Breast epithelium (tissue), 4 donors: ENCODE measurements at places on chromosomes 1 and 21.

DNA sequence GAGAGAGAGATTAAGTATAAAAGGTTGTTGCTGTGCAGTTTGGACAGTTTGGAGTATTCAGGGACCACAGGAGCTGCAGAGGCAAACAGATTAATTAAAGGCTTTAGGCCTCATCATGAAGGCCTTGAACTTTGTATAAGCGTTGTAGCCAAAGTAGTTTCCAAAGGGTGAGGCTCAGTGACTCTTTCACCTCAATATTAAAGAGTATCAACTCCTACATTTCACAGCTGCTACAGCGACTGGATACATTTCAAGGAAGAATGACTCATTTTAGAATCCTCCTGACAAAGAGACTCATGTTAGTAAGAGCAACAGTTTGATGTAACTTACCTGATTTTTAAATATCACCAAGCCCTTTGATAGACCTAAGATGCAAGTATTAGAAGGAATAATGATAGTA lies 355.5 kb downstream of the HLX start:
- no peaks in the 10 kb centered on the region for H3K27me3 ChIP-seq
- H3K4me1 ChIP-seq = no peaks in the 10 kb centered on the region
- no peak for DNase-seq

DNA sequence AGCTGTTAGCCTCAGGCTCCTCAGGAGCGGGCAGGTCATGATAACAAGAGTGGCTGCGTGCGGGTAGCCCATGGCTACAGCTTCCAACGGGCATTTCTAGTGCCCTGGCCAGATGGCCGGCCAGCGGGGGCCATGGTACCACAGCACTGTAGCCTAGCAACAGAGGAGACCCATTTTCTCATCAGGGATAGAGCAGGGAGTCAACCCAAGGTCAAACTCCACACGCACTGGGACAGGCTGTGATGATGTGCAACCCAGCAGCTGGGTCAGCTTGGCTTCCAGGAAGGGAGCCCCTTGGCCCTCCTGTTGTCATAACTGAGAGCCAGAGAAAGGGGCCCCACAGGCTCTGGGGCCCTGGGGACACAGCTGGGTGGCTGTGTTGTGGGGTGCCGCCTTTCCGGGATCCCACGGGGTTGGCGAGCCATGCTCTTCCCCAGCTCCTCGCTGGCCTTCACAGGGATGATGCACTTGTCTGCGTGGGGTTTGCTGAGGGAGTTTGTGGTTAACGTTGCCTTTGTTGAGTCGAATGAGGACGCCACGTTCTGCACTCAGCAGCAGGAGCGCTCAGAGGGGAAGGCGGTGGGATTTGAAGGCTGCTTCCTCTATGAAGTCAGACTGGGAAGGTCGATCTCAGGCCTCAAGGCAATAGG lies 46.3 kb downstream of the COL18A1 start:
- no peak overlapping the region for H3K4me3 ChIP-seq
- no peaks in the 10 kb centered on the region for H3K36me3 ChIP-seq
- no peaks in the 10 kb centered on the region for H3K27me3 ChIP-seq
- no peak for DNase-seq
- H3K4me1 ChIP-seq = peaks cover 11% of the 10 kb centered on the region
- H3K27ac ChIP-seq = peak overlapping the region; percentile 43

- peak; percentile 64 for DNase-seq
- peaks cover 5% of the 10 kb centered on the region for H3K4me1 ChIP-seq
- no peaks in the 10 kb centered on the region for H3K36me3 ChIP-seq
- H3K4me3 ChIP-seq = peak overlapping the region; percentile 63
- peak overlapping the region; percentile 89 for H3K27ac ChIP-seq
Observed at GRCh38 chr1:234970731-234971476, 157.7 kb downstream of the TOMM20 start.

DNA sequence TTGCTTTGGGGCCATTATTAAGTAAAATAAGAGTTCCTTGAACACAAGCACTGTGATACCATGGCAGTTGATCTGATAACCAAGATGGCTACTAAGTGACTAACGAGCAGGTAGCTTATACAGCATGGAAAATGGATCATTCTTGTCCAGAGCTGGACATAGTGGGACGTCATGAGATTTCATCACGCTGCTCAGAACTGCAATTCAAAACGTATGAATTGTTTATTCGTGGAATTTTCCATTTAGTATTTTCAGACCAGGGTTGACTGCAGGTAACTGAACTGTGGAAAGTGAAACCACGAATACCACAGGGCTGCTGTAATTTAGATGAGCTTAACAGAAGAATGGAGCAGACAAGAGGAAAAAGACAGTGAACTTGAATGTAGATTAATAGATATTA lies 38.9 kb downstream of the CCDC18 start:
- H3K36me3 ChIP-seq = no peaks in the 10 kb centered on the region
- no peak for DNase-seq
- no peaks in the 10 kb centered on the region for H3K27me3 ChIP-seq
- H3K4me1 ChIP-seq = no peaks in the 10 kb centered on the region
- no peak overlapping the region for H3K4me3 ChIP-seq

GRCh38 chr1:63877816-63878215 lies 104.0 kb downstream of the ROR1 start:
- no peaks in the 10 kb centered on the region for H3K27me3 ChIP-seq
- H3K36me3 ChIP-seq = no peaks in the 10 kb centered on the region
- no peak for DNase-seq
- no peak overlapping the region for H3K4me3 ChIP-seq
- no peaks in the 10 kb centered on the region for H3K4me1 ChIP-seq

GRCh38 chr1:12572522-12572921 lies 45.5 kb downstream of the DHRS3 start:
- no peaks in the 10 kb centered on the region for H3K36me3 ChIP-seq
- no peak for DNase-seq
- no peaks in the 10 kb centered on the region for H3K27me3 ChIP-seq
- H3K27ac ChIP-seq = no peak overlapping the region
- no peak overlapping the region for H3K4me3 ChIP-seq

DNA sequence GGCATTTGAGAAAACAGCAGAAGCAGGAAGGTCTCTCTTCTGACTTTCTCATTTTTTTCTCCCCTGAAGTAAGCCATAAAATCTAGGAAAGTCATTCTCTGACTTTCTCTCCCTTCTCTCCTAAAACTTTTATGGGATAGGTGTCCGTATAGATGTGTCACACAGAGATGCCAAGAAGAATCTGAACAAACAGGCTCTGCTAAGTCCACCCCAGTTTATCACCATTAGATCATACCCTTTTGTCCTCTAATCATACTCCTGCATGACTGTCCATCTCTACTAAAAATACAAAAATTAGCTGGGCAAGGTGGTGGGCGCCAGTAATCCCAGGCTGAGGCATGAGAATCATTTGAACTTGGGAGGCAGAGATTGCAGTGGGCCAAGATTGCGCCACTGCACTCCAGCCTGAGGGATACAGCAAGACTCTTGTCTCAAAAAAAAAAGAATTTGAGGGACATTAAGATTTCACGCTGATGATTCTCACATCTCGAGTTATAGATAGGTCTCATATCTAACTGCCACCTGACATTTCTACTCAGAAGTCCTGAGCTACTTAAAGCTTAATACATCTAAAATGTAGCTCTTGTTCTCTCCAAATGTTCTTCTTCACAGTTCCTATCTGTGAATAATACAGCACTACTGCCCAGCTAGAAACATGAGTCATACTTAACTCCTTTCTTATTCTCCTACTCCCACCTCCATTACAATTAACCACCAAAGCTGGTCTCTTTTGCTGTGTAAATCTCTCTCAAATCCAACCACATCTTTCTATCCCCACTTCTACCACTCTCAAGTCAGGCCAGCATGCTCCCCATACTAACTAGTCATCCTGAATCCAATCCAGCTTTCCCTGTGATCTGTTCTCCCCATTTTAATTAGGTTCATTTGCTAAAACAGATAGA lies 47.7 kb downstream of the ZNF644 start:
- H3K4me1 ChIP-seq = no peaks in the 10 kb centered on the region
- H3K4me3 ChIP-seq = no peak overlapping the region
- H3K27ac ChIP-seq = no peak overlapping the region
- no peak for DNase-seq
- no peaks in the 10 kb centered on the region for H3K27me3 ChIP-seq

GRCh38 chr1:234458352-234459017 lies 20.5 kb downstream of the TARBP1 start:
- H3K27me3 ChIP-seq = no peaks in the 10 kb centered on the region
- H3K4me3 ChIP-seq = no peak overlapping the region
- H3K27ac ChIP-seq = peak overlapping the region; percentile 62

DNA sequence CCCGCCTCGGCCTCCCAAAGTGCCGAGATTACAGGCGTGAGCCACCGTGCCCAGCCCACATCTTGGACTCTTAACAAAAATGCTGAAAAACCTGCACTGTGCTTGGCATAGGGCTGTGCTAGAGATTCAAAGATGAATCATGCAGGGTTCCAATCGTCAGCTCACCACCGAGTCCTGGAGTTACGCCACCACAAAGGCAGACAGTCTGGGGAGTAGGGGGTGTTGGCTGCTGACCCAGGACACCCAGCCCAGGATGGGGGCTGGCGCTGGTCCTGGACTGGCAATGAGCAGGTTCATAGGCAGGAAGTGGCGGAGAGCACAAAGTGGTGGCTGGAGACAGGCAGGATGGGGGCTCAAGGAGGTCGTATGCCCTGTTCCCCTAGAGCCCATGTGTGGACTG lies 16.0 kb downstream of the PSRC1 start:
- H3K27me3 ChIP-seq = no peaks in the 10 kb centered on the region
- no peak overlapping the region for H3K4me3 ChIP-seq
- no peak for DNase-seq

DNA sequence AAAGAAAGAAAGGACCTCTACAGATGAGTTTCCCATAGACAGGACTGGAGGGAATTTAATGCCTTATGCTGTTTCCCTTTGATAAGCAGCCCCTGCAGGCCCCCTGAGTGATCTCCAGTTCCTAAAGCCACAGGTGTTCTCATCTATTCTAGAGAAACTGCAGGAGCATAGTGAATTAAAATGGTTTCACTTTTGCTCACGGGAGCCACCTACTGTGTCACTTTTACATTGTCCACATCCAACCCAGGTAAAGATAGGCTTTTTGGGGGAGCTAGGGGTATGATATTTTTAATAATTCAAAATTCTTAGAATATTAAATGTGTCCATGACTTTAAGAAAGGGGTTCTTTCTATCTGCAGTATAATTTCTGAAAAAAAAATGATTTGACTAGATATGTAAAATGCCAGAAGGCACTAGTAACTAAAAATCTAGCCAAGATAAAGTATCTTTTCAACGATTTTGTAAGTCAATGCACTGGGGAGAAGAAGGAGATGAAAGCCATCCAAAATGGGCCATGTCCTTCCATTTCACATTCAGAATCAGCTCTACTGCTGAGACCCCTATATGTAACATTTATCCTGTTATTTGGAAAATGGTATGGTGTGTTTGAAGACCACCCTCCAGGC lies 267.3 kb upstream of the DUSP10 start:
- no peak overlapping the region for H3K4me3 ChIP-seq
- H3K36me3 ChIP-seq = no peaks in the 10 kb centered on the region
- DNase-seq = no peak
- H3K4me1 ChIP-seq = no peaks in the 10 kb centered on the region
- no peak overlapping the region for H3K27ac ChIP-seq

GRCh38 chr1:78155121-78155520 lies 109.4 kb downstream of the GIPC2 start:
- DNase-seq = no peak
- H3K4me3 ChIP-seq = no peak overlapping the region
- no peaks in the 10 kb centered on the region for H3K27me3 ChIP-seq

- no peaks in the 10 kb centered on the region for H3K27me3 ChIP-seq
- no peak for DNase-seq
- H3K36me3 ChIP-seq = no peaks in the 10 kb centered on the region
- H3K27ac ChIP-seq = peak overlapping the region; percentile 46
- no peak overlapping the region for H3K4me3 ChIP-seq
- H3K4me1 ChIP-seq = no peaks in the 10 kb centered on the region
Observed at GRCh38 chr1:54973205-54973921, 7.1 kb upstream of the TMEM61 start.

DNA sequence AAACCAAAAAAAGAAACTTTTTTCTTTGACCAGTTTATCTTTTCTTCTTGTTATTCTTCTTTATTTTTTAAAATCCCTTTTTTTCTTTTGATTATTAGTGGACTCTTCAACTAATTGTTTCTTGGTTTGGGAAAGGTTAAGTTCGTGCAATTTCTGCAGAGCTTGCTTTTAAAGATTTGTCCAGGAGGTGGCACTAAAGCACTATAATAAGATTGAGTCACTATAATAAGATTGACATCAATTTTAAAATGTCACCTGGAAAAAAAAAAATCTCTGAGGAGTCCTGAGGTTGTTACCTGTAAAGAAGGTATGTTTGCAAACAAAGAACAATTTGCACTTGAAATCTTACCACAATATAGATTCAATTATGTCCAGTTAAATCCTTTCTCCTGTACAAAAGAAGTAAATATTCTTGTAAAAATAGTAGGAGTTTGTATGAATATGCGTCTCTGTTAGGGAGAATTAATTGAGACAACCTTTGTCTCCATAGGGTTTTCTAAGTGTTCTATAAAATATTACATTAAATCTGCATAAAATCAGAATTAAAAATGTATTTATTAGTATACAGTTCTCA lies 166.7 kb downstream of the ADGRL4 start:
- no peak overlapping the region for H3K4me3 ChIP-seq
- no peak overlapping the region for H3K27ac ChIP-seq
